ENCODE measurements at places on chromosomes 12 and 14. TPM values are rescaled to one million over a fixed set of nuclear protein-coding genes. Genes with fewer than 3 reads are reported as not detected.

The DNAJC22 gene
- 0.16 TPM for total RNA-seq

The BHLHE41 gene
- total RNA-seq = 186 TPM

The PRH2 gene
- not detected for total RNA-seq

The PIP4K2C gene
- total RNA-seq = 48.0 TPM

The SLC35F4 gene
- not detected for total RNA-seq

The NXPH4 gene
- total RNA-seq = not detected

The AQP6 gene
- not detected for total RNA-seq

Data from ureter (tissue), 1 donor.